Stimulated activated CD4-positive, alpha-beta T cell treated with anti-CD3 and anti-CD28 coated beads, TNF-alpha, amount 100 ng/mL, for 4 hours (primary cell): ENCODE measurements at places on chromosomes 6 and 20.

GRCh38 chr6:164690702-164691500 is 618.5 kb downstream of the C6orf118 start:
- DNase-seq = no peak

- no peak for DNase-seq
Observed at GRCh38 chr6:163416557-163417253, 2.2 kb downstream of the QKI start.

DNA sequence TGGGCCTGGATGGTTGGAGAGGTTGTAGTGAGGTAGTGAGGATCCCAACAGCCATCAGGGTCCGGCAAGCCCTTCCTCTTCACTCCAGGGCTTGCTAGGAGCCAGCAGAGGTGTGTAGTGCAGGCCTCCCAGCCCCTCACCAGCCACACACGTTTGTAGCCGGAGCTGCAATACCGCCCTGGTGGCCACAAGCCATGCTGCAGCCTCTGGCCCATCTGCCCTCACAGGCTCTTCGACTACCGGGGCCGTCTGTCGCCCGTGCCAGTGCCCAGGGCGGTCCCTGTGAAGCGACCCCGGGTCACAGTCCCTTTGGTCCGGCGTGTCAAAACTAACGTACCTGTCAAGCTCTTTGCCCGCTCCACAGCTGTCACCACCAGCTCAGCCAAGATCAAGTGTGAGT is 36.4 kb downstream of the EIF2S2 start:
- DNase-seq = no peak

GRCh38 chr6:4186385-4186784 is 51.0 kb upstream of the ECI2 start:
- DNase-seq = no peak

DNA sequence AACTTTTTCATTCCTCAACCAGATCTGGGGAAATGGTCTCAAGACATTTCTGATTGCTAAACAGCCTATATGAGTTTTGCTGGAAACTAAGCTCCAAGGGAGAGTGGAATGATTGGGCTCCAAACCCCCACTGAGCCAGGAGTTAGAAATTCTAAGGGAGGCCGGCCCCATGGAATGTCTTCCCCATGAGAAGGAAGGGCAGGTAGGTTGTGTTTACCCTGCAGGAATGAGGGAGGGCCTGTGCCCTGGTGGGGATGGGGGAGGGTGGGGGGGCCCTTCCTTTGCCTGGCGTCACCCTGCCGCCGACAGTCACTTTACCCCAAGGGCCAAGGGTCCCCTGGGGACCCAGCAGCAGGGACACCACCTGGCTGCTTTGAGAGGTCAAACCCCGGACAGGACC is 298.9 kb downstream of the TFAP2C start:
- no peak for DNase-seq

DNA sequence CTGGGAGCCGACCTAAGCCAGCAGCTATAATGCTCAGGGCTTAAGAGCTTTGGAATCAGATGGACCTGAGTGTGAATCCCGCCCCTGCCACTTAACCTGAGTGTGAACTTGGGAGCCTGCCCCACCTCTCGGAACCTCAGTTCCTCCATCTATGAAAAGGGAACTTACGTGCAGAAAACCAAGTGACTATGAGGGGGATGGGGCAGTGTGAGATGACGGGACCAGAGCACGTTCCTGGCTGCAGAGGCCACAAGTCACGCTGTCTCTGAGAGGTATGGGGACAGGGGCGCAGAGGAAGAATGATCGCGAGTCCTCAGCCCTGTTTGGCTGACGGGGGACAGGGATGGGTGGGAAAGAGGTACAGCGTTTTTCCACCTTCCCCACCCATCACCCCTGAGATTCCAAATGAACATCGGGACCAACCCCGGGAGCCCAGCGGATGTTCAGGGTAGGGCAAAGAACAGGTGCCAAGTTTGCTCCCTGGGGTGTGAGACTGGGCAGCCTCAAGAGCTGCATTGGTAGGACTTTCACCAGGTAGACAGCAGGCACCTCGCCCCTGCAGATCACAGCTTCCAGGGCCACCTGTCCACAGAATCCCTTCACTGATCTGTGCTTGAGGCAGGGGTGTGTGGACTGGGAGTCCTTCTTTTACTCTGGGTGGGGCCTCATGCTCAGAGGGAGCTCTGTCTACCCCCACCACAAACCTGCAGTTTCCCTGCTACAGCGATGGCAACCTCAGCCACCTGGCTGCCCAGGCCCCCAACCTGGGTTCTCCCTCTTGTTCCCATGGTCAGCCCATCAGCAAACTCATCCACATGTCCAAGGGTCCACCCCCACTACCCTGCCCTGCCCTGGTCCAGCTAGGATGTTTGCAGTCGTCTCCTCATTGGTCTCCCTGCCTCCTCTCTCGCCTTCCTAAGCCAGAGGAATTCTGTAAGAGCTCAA is 85.8 kb downstream of the CEBPB start:
- DNase-seq = no peak

DNA sequence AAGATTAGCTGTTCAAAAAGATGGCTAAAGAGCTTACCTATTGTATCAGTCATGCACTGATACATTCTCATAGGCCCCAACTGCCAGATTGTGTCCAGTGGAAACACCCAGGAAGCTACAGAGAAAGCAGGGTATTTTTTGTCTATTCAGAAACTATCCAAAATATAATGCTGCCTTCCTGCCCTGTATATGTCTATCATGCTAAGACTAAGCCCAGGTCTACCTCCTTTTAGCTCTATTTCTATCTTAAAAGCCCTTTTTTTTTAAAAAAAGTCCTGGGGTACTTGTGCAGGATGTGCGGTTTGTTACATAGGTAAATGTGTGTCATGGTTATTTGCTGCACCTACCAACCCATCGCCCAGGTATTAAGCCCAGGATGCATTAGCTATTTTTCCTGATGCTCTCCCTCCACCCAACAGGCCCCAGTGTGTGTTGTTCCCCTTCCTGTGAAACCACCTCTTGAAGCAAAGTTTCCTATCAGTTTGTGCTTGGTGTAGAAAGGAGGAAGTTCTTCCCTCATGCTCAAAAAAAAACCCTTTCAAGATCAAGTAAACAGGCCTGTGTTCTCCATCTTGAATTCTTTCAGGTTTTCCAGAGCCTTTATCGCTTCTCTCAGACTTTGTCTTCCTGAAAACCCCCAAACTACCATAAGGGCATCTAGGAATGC is 514 bp downstream of the DEFB129 start:
- DNase-seq = no peak

GRCh38 chr6:79094938-79095337 is 16.9 kb upstream of the PHIP start:
- no peak for DNase-seq

DNA sequence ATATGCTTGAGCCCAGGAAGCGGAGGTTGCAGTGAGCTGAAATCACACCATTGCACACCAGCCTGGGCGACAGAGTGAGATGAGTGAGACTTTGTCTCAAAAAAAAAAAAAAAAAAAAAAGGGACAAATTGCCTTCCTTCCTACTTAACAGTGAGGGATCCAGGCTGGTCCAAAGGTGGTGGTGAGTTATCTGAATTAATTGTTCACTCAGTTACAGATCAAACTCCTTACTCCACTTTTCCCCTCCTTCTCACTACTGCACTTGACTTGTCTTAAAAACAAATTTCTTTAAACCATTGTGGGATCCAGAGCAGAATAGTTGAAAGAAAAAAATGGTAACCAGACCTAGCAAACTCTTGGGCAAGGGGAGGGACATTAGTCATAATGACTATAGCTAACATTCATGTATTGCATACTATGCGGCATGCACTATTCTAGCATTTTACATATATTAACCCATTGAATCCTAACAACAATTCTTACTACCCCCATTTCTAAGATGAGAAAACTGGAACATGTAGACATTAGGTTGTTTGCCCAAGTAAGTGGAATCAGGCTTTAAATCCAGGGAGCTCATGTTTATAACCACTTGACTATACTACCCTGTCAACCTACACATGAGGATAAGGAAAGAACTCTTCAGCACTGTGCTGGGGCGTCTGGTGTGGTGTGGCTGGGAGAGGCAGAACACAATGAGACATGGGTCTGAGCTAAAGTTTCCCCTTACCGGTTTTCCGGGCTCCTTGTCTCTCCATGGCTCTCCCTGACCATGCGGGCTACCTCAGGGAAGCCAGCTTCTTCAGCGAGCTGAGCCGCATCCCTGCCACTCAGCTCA is 1.5 kb downstream of the GPANK1 start:
- no peak for DNase-seq

DNA sequence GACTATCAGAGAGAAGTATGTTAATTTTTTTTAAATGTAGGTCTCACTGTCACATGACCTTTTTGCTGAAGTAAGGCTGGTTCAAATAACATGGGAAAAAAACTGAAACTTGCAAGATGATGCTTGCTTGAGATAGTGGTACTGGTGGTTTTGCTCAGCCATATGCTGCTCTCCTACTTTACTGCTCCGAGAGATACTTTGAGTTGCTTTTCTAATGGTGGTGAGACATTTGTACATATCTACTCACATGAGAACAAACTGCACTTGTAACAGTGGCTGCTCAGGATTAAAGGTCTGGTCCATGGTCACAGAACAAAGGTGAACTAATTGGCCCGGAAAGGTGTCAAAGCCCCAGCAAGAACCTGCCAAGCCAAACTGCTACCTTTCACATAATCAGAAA is 106.2 kb upstream of the BEND3 start:
- DNase-seq = no peak

DNA sequence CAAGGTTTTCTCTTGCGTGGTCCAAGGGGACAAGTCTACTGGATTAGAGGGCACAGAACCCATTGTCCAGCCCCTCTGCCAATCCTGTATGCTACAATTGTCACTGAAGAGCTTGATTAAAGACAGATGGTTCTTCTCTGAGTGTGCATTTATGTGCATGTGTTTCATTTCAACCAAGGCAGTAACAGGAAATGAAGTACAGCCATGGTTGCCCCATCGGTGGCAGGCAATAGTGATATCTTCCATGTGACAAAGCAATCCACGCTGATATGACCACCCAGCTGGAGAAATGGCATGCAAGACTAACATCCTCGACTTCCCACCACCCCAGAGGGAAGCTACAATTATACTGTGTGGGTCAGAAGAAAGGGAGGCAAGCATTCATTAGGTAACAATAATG is 85.5 kb downstream of the UNC5CL start:
- no peak for DNase-seq

GRCh38 chr20:17674722-17675518 is 7.1 kb downstream of the RRBP1 start:
- no peak for DNase-seq

DNA sequence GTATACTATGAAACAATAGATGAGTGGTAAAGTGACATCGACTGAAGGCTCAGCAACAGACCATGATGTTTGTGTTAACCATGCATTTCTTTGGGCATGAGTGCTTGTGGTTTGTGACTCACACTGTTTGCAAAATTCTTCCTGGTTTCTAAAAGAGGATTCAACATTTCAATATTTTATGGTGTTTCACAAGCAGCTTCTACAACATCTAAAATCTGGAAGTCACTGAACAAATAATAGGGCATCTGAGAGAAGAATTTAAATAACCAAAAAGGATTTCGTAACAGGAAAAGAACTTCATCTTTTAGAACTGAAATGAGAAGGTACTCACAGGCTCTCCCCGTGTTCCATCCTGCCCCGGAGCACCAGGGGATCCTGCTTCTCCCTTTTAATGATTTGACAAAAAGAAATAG is 146.2 kb downstream of the COL21A1 start:
- no peak for DNase-seq

DNA sequence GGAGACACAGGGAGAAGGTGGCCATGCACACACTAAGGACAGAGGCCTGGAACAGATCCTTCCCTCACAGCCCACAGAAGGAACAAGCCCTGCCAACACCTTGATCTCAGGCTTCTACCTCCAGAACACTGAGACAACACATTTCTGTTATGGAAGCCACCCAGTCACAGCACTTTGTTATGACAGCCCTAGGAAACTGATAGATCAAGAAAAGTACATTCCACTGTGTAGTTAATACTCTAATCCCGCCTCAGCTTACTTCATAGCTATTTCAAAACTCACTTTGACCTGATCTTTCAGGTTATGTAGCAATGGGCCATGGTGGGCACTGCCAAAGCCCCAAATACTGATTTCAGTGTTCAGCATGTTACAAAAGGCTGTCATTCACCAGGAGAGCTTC is 66.8 kb downstream of the CD24 start:
- no peak for DNase-seq

- DNase-seq = no peak
Observed at GRCh38 chr20:57224641-57225138, 41.8 kb downstream of the BMP7 start.

GRCh38 chr6:160218810-160219209 is 39.8 kb downstream of the SLC22A2 start:
- DNase-seq = no peak

- DNase-seq = no peak
Observed at GRCh38 chr20:62282103-62282502, 20.7 kb upstream of the ADRM1 start.

DNA sequence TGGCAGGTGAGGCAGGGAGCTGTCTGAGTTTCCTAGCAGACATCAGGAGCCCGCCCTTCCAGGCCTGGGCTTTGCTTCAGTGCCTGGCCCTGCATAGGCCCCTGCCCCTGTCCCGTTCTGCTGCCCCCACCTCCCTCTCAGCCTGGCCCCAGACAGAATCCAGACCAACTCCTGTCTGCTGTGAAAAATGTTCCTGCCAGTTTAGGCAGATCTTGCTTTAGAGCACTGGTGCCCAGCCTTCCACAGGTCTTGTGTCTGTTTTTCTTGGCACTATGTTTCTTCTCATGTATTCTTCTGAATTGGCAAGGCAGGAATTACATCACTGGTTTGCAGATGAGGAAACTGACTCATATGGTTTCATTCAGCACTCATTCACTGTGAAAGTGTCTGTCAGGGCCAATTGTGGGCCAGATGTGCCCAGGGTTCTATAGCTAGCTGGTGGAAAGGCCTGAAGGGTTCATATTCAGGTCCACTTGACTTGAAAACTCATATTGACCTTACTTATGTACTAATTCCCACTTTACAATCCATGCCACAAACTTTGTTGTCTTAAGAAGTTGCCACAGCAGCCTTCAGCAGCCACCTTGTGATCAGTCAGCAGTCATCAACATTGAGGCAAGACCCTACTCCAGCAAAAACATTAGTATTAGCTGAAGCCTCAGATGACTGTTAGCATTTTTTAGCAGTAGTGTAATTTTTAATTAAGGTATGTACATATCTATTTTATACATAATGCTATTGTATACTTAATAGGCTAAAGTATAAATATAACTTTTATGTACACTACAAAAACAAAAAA is 40.5 kb downstream of the HLA-F start:
- DNase-seq = no peak

DNA sequence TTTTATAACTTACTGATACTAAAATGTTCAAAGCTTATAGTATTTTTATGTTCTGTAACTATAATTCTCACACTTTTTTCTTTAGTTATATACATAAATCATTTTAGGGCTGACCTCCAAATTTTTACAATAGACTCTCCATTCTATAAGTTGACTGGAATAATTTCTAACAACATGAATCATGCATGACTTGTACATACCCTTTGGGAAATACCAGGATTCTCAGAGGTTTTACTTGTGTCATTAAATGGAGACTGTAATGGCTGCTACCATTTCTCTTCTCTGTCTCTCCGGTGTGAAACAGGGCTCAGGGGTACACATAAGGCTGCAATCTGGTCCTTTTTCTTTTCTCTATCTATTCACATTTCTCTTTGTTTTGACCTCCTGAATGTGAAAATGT is 222.2 kb upstream of the FLRT3 start:
- no peak for DNase-seq
